Liver (tissue), 10 donors: ENCODE measurements at places on chromosomes 2 and 18. TPM values are rescaled to one million over a fixed set of nuclear protein-coding genes. Genes with fewer than 3 reads are reported as not detected.

DNA sequence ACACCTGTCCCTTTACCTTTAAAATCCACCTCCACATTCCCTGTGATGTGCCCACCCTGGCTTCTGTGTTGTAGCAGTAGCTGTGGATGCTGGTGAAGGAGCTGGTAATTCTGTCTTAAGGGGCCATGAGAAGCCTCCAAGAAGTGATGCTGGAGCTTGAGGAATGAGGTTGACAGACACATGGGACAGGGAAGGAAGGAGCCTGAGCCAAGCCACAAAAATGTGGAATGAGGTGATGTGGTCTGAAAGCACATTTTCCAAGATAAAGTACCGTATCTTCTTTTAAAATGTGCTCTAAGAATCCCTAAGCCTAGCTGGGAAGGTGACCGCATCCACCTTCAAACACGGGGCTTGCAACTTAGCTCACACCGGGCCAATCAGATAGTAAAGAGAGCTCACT, 31.2 kb downstream of the VWA3B start:
- DNase-seq: no peak

Gene SP5
- total RNA-seq: 0.84 TPM

Gene ABCG5
- 58.3 TPM for total RNA-seq

DNA sequence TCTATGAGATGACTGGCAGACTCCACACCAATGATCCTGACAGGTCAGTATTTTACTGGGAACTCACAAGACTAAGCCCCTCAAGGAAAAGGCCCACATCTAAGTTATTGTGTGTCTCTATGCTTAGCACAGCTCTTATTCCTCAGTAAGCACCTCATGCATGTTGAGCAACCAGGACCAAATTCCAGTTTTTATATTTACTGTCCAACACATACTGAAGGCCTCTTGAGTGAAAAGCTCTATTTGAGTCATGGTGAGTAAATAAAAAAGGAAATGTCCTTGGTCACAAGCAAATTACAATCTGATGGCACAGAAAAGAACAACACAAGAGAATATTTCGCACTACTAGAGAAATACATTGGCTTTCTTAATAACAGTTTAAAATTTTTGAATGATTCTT, 87.9 kb upstream of the ETAA1 start:
- DNase-seq: no peak

Gene DNER
- not detected for total RNA-seq

Gene CCDC85A
- total RNA-seq: 0.05 TPM

Gene PRKAG3
- not detected for total RNA-seq

Gene TTC32
- total RNA-seq: 9.7 TPM

Gene UPP2
- total RNA-seq: 1.2 TPM

GRCh38 chr2:131584380-131584779, 56.7 kb downstream of the CCDC74A start:
- DNase-seq: no peak

Gene SATB2
- total RNA-seq: 2.3 TPM

Gene TLX2
- not detected for total RNA-seq

DNA sequence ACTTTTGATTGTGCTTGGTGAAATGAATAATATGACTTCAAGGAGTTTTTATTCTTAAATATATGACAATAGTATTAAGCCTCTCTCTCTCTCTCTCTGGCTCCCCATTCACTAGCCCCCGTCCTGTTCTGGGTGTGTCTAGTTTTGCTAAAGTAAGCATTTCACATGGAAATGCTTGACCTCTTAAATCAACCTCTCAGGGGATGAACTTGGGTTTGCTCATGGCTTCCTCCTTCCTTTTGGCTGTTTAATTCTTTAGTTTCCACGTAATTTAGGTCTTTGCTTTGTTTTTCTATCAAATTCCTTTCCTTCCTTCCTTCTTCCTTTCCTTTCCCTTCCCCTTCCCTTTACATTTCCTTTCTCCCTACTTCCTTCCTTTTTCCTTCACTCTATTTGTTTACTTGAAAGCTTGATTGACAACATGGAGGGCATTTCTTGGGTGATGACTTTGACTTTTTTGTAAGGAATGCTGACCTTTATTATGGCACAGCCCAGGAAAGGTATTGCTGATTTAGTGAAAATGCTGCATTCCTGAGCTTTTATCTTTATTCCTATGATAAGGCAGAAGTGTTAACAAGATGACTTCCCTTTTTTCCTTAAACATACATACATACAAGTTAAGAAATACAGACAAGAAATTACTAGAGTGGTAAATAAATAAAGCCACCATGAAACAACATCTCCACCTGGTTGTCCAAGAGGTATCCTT, 3.6 kb downstream of the DPP4 start:
- no peak for DNase-seq

- DNase-seq: no peak
Measured at GRCh38 chr18:50446629-50447028, 71.8 kb downstream of the SKA1 start.
